ENCODE measurements at places on chromosomes 3 and 15. TPM values are rescaled to one million over a fixed set of nuclear protein-coding genes. Genes with fewer than 3 reads are reported as not detected.

- no peak for DNase-seq
- no peak overlapping the region for H3K4me3 ChIP-seq
- H3K27ac ChIP-seq: no peak overlapping the region
- no peaks in the 10 kb centered on the region for H3K4me1 ChIP-seq
These were observed 11.6 kb upstream of the TMED3 start for GRCh38 chr15:79299126-79299840.

GRCh38 chr15:65054333-65055200 lies 9.4 kb downstream of the SLC51B start:
- DNase-seq: peak; percentile 79
- H3K27me3 ChIP-seq: no peaks in the 10 kb centered on the region
- H3K27ac ChIP-seq: no peak overlapping the region
- no peaks in the 10 kb centered on the region for H3K36me3 ChIP-seq
- H3K4me3 ChIP-seq: no peak overlapping the region

DNA sequence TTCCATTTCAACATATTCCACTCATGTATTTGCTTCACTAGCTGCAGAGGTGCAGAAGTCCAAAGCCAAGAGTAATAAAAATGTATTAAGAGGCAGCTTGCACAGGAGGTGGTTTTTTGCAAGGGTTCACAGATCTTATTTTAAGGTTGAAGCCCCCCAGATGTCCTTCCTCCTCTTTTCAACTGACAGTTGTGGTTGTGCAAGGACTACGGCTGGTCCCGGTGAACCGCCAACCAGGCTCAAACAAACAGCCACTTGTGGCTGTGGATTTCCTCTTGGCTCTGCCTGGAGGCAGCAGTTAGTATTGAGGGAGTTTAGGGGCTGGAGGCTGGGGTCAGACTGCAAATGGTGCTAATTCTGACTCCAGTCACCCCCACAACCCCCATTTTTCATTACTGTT lies 240.7 kb upstream of the TBC1D5 start:
- no peaks in the 10 kb centered on the region for H3K4me1 ChIP-seq
- no peak overlapping the region for H3K4me3 ChIP-seq
- no peak overlapping the region for H3K27ac ChIP-seq
- DNase-seq: no peak
- H3K27me3 ChIP-seq: peaks cover 9% of the 10 kb centered on the region
- H3K36me3 ChIP-seq: no peaks in the 10 kb centered on the region

DNA sequence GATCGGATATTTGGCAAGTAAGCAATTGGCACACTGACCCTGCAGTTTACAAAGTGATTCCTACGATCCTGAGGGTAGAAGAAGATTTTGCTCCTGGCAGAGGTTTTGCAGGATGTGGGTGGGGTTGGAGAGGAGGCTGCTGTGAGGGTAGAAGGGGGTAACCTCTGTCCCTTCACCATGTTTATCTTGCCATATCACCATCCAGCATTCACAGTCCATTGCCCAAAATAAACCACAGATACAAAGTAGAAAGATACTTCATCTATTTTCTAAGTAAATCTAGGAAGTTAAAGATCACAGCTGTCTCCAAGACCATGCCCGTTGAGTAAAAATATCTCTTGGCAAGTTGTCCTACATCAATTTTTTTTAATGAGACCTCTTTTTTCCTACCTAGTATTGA lies 51.6 kb downstream of the LIPC start:
- no peak for DNase-seq
- no peak overlapping the region for H3K4me3 ChIP-seq
- H3K36me3 ChIP-seq: no peaks in the 10 kb centered on the region
- H3K4me1 ChIP-seq: peaks cover 35% of the 10 kb centered on the region

DNA sequence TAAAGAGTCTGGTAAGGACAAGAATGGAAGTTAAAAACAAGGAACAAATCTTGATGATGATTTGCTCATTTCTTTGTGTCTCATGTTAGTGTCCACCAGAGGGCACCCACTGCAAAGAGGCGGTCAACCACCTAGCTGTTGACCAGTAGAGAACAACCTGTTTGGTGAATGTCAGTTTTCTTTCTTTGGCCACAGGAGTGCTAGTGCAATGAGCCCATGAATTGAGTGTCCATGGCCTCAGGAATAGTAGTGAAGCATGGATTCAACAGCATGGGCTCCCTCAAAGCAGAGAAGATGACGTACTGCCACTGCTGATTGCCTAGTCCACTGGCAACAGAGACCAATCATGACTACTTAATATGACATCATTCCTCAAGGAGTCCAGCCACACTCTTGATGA lies 10.7 kb upstream of the CNTN6 start:
- H3K4me3 ChIP-seq: no peak overlapping the region
- no peaks in the 10 kb centered on the region for H3K4me1 ChIP-seq
- H3K27ac ChIP-seq: no peak overlapping the region
- peak; percentile 9 for DNase-seq

DNA sequence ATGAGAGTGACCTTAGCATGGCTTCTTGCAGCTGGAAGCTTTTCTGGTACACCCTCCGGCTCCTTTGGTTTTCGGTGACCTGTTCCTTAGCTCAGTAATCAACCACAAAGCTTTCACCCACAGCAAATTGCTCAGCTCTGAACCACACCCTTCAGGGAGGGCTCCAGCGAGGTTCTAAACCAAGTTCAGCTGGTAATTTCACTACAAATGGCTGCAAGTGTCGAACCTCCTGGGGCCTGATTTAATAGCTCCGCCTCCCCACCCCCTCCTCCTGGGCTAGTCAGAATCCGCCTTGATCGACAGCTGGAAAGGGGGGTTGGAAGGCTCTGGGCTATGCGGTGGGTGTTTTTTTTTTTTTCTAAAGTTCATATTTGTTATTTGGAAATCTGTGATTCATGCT lies 150.9 kb upstream of the MCTP2 start:
- no peaks in the 10 kb centered on the region for H3K27me3 ChIP-seq
- H3K36me3 ChIP-seq: no peaks in the 10 kb centered on the region
- H3K27ac ChIP-seq: no peak overlapping the region

GRCh38 chr3:98962951-98963350 lies 61.5 kb upstream of the DCBLD2 start:
- H3K27ac ChIP-seq: no peak overlapping the region
- H3K27me3 ChIP-seq: peaks cover 10% of the 10 kb centered on the region

GRCh38 chr15:39574427-39574826 lies 6.5 kb upstream of the THBS1 start:
- peaks cover 43% of the 10 kb centered on the region for H3K27me3 ChIP-seq
- no peak overlapping the region for H3K27ac ChIP-seq
- no peaks in the 10 kb centered on the region for H3K4me1 ChIP-seq
- no peak overlapping the region for H3K4me3 ChIP-seq
- DNase-seq: no peak
- no peaks in the 10 kb centered on the region for H3K36me3 ChIP-seq

DNA sequence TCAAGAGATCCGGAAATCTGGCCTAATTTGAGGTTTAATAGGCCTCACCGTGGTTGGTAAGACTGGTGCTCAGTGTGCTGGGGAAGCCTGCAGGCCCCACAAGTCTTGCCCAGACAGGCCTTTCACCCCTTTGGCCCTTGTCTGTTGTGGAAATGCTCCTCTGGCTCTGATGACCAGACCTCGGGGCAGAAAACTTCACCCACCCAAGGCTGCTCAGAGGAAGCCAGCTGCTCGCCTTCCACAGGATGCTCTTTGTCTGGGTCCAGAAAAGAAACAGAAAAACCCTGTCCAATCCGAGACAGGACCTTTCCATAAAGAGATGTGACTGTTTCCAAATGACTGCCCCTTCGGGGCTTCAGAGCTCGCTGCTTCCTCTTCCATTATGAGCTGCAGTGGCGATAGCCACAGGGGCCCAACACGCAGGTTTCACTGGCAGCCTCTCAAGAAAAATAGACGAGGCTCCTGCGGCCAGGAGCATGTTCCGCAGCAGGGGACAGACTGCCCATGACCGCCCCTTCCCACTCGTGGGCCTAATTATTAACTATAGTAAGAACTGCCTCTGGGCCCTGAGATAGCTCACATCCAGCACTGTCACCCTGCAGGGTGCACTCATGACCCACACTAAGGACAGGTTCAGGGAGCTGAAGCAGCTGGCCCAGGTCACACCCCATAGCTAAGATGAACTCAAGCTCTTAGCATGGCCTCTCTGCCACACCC lies 6.8 kb upstream of the SNX22 start:
- H3K4me1 ChIP-seq: peaks cover 5% of the 10 kb centered on the region
- H3K27me3 ChIP-seq: peaks cover 2% of the 10 kb centered on the region
- no peak overlapping the region for H3K4me3 ChIP-seq
- DNase-seq: no peak

GRCh38 chr3:82973791-82974190 lies 1212.3 kb upstream of the GBE1 start:
- H3K36me3 ChIP-seq: no peaks in the 10 kb centered on the region
- H3K27me3 ChIP-seq: no peaks in the 10 kb centered on the region
- H3K4me3 ChIP-seq: no peak overlapping the region
- H3K4me1 ChIP-seq: no peaks in the 10 kb centered on the region

DNA sequence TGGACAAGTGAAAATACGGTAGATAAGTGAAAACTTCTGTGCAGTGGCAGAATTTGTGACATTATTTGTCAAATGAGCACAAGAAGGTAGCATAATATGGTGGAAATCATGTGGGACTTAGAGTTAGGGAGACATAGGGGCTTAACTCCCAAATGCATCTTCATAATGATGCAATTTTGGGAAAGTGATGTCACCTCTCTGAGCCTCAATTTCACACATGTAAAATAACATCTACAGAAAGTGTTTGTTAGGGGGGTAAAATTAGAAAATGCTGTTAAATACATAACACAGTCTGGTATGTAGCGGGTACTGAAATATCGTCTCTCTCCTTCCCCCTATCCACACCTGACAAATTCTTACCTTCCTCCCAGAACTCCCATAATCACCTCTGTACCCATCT lies 52.9 kb upstream of the CAPN7 start:
- H3K27ac ChIP-seq: no peak overlapping the region
- no peak overlapping the region for H3K4me3 ChIP-seq
- DNase-seq: no peak
- H3K27me3 ChIP-seq: peaks cover 34% of the 10 kb centered on the region
- no peaks in the 10 kb centered on the region for H3K36me3 ChIP-seq

DNA sequence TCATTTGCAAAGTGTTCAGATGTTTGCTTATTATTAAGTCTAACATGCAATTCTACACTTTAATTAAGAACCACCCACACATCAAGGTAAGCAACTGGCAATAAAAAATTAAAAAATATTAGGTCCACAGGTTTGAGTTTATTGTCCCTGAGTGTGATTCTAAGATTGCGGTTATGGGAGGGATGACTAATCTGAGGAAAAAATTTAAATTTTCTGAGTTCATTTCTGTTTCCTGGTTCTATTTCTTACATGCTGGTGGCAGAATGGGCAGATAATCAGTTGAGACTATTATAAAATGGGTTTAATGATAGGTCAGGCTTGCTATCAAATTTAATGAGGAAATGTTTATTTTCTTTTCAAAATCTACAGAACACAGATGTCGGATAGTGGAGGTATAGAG lies 105.9 kb downstream of the TP63 start:
- no peaks in the 10 kb centered on the region for H3K27me3 ChIP-seq
- H3K36me3 ChIP-seq: no peaks in the 10 kb centered on the region
- no peak overlapping the region for H3K27ac ChIP-seq
- no peak for DNase-seq
- peaks cover 4% of the 10 kb centered on the region for H3K4me1 ChIP-seq
- no peak overlapping the region for H3K4me3 ChIP-seq

- no peak overlapping the region for H3K27ac ChIP-seq
- no peaks in the 10 kb centered on the region for H3K4me1 ChIP-seq
- no peak for DNase-seq
- no peak overlapping the region for H3K4me3 ChIP-seq
- H3K27me3 ChIP-seq: peaks cover 4% of the 10 kb centered on the region
- H3K36me3 ChIP-seq: no peaks in the 10 kb centered on the region
These were observed 14.5 kb downstream of the MESP2 start for GRCh38 chr15:89790661-89791060.

Gene SLC22A13
- total RNA-seq: 0.21 TPM

Gene CTXN2
- total RNA-seq: 0.05 TPM

Gene MESD
- 21.7 TPM for total RNA-seq

Gene NMNAT3
- total RNA-seq: 5.9 TPM

Gene P2RY12
- not detected for total RNA-seq

Gene HERC2
- total RNA-seq: 26.8 TPM

Gene NR2F2
- total RNA-seq: not detected

Gene LMAN1L
- total RNA-seq: not detected
